ENCODE measurements at places on chromosomes 5 and 9.

DNA sequence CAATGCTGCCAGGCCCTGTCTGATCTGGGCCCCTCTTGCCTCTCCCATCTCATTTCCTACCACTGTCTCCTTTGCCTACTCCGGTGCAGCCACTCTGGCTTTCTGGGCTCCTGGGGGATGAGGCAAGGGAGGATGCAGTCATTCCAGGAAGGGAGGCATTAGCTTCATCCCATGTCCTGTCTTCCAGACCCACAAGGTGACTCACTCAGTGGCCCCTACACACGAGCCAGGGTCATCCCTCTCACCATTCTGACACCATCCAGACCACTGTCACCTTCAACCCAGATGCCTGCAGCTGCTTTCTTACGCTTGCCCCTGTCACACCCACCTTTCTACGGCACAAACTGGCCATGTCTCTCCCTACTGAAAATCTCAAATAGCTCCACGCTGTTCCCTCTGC is 19.1 kb downstream of the ACSL6 start:
- no peak for DNase-seq

DNA sequence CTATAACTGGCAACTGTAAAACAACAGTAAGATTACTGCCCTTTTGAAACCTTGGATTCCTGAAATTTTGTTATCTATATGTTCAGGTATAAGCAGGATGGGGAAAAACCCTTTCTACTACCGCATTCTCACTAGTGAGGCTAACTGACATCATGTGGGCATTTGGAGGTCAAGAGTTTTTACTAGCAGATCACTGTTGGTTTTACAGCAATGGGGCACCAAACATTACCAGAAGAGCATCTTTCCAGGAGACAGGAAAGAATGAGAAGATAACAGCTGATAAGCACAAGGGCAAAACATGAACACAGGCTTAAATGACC is 20.9 kb upstream of the TTC33 start:
- no peak for DNase-seq

- no peak for DNase-seq
Observed at GRCh38 chr9:70534061-70534460, 119.6 kb upstream of the KLF9 start.

GRCh38 chr5:549229-549628 is 25.0 kb upstream of the SLC9A3 start:
- DNase-seq: no peak

GRCh38 chr9:84354035-84354434 is 13.5 kb upstream of the SLC28A3 start:
- DNase-seq: no peak

- DNase-seq: no peak
Observed at GRCh38 chr5:141866096-141866495, 12.1 kb downstream of the PCDH1 start.

- no peak for DNase-seq
Observed at GRCh38 chr5:110008131-110008530, 318.4 kb downstream of the MAN2A1 start.

DNA sequence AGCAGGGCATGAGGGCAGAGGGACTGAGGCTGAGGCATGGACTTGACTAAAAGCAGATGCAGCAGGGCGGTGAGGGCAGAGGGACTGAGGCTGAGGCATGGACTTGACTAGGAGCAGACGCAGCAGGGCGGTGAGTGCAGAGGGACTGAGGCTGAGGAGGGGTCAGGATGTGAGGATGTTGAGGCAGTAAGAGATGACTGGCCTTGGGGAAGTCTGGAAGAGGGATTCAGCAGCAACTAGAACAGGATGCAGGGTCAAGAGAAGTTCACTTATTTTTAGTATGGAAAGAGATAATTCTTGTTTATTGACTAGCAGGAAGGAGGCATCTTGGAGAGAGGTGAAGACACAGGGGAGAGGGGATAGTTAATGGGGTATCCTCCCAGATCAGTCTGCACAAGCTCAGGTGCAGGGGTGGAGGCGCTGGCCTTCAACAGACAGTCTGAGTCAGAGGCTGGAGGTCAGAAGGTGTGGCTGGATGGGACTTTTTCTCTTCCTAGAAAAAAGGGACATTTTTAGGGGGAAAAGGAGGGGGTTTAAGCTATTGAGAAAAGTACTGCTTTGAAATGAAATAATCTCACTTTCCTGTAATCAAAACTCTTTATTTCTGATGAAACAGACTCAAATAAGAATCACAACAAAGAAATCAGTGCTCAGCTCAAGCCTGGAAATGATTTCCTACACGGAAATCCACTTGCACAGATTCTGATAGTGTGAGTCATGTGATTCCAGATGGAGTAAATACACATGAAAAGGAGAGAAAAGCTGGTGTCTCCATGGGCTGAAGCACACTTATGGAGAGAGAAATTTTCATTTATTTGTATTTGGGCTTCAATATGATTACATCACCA is 130.9 kb downstream of the PALM2AKAP2 start:
- DNase-seq: no peak

DNA sequence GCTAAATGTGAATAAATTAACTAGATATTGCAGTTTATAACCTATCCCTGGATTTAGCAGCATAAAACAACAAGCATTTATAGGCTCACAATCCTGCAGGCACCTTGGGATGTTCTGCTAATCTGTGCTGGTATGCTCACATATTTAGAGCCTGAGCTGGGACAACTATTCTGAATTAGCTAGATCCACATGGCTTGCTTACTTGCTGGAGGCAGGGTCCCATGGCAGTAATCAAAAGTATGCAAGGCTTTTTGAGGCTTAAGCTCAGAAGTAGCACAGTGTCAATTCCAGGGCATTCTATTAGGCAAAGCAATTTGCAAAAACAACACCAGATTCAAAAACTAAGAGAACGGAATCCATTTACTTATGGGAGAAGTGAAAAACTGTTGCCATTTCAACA is 745.0 kb upstream of the ACO1 start:
- DNase-seq: no peak
